ENCODE measurements at places on chromosomes 16 and 17.

- DNase-seq, result no peak
These were observed 332.0 kb downstream of the CBLN1 start for GRCh38 chr16:48949636-48950035.

GRCh38 chr17:77961741-77962140, 3.2 kb downstream of the TNRC6C start:
- DNase-seq, result no peak

GRCh38 chr17:43676471-43676870, 14.7 kb upstream of the MEOX1 start:
- DNase-seq, result no peak

DNA sequence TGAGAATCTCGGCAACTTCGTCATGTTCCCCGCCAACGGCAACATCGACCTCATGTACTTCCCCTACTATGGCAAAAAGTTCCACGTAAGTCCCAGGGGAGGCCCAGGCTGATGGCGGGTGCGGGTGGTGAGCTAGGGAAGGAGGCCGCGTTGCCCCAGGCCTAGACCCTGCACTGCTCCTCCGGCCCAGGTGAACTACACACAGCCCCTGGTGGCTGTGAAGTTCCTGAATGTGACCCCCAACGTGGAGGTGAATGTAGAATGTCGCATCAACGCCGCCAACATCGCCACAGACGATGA, 4.8 kb downstream of the ATP1B2 start:
- DNase-seq, result no peak

- peak; percentile 84 for DNase-seq
These were observed 1.1 kb upstream of the CAPN15 start for GRCh38 chr16:526181-527014.

GRCh38 chr17:39617446-39618245, 9.1 kb upstream of the PPP1R1B start:
- peak; percentile 90 for DNase-seq

- no peak for DNase-seq
These were observed 8.4 kb downstream of the AIPL1 start for GRCh38 chr17:6426356-6427101.

DNA sequence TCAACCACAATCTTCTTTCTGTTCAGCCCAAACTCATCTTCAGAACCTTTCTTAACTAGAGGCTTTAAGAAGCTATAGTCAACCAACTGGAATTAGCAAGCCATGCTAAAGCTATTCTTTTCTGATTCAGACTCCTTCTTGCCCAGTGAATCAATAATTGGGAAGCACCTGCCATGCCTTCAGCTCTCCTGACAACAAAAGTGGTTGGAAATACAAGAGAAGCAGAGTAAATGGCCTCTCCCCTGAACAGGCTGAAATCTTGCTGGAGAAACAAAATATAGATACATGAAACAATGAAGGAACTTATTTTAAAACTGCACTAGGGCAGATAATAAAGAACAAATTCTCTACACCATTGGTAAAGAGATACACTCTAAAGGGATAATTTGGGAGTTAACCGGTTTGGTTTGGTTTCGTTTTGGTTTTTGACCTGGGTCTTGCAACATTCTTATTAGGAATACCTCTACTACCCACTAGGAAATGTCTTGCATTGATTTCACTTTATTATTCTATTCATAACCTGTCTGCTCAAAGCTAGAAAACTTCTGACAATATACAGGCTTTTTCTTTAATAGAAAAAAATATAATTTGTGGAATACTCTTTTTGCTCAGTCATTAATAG, 173.6 kb upstream of the DYNLRB2 start:
- no peak for DNase-seq

DNA sequence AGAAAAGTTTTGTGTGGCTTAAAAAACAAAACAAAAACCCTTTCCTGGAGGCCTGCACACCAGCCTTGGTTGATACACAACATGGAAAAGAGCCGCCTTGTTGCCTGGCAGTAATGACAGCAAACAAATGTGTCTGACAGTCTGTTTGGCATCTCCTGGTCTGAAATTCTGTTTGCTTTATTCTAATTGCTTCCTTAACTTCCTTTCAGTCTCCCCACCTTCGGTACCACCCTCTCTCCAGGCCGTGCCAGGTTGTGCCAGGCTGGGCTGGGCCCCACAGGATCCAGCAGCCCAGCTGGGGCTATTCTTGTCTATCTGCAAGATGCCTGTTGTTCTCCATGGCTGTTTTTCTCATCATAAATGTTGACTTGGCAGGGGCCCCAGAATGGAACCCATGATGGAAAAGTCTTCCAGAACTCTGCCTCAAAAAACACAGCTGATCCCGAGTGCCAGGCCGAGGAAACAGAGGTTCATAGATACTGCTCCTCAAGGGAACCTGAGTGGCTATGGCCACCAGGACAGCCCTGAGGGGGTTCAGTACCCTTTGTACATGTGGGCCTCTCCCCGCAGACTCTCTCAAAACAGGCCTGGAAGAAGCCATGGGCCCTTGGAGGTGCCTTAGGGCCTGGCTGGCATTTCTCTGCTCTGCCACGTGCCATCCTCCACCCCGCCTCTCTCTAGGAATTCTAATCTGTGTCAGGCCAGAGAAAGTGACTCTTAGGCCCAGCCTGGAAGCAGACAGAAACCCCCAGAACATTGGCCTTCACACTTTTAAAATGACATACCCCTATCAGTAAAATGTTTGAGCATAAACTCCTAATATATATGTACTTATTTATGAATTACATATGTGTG, 50.5 kb downstream of the YPEL2 start:
- no peak for DNase-seq

DNA sequence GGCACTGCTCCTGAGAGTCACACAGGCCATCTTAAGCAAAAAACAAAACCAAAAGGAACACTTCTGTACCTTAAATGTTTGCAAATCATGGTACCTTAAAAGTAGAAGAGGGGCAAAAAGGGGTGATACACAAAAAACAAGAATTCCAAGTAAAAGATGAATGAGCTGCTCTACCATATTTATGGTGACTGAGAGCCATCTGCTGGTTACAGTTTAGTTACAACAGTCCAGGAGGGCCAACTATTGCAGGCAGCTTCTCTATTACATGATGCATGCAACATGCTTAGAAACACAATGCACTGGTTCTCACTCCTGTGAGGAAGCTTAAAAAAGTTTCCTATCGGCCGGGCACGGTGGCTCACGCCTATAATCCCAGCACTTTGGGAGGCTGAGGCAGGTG, 53.5 kb downstream of the STX8 start:
- no peak for DNase-seq

DNA sequence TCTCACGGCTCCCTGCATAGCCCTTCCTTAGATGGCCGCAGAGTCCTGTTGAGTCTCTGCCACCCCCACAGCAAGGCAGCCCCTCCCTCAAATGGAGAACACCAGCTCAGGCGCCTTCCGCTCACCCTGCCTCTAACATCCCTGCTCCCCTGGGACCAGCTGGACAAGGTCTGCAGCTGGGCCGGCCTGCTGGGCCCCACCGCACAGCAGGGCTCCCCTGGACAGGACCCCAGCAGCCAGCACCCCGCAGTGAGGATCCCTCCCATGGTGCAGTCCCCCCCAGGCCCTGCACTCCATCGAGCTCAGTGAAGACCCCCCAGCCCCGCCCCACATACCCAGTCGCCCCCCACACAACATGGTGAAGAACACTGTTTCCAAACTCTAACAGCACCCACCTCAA, 10.2 kb downstream of the ATP2A3 start:
- DNase-seq, result no peak

- DNase-seq, result no peak
These were observed 46.4 kb downstream of the RAB11FIP4 start for GRCh38 chr17:31437720-31438400.

DNA sequence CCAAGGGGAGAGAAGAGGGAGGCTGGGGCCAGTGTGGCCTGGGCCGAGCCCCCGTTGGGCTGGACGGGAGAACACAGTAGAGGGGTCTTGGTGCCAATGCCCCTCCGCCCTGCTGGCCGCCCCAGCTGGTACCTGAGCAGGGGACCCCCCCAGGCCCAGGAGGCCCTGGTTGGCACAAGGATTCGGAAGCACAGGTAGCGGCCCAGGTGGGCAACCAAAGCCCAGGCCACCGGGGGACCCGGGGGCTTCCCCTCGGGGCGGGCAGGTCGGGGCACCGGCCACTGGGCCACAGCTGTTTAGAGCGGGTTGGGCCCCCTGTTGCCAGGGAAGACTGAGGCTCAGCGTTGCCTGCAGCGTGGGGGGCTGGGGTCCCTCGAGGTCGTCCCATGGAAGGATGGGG, 28.2 kb upstream of the C1QTNF8 start:
- no peak for DNase-seq

- DNase-seq, result no peak
These were observed 6.8 kb upstream of the ACSM1 start for GRCh38 chr16:20704281-20704680.

GRCh38 chr17:62093188-62094155, 28.4 kb upstream of the MED13 start:
- DNase-seq, result no peak

GRCh38 chr16:81808933-81809480, 29.9 kb downstream of the PLCG2 start:
- no peak for DNase-seq

DNA sequence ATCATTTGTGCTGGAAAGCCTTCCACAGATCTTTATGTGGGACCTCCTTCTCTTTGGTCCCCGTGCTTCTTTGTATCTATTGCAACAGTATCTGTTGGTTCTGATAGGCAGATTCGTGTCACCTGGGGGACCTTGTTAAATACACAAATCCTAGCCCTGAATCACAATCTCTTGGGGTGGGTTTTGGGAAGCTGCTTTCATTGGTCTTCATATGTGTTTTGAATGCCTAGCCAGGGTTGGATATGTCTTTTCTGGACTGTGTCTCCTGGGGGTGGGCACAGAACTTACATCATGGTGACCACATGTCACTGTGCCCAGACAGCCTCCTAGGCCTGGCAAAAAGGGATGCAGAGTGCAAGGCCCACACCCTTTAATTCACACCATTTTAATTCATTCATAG, 81.0 kb upstream of the HNF1B start:
- no peak for DNase-seq

DNA sequence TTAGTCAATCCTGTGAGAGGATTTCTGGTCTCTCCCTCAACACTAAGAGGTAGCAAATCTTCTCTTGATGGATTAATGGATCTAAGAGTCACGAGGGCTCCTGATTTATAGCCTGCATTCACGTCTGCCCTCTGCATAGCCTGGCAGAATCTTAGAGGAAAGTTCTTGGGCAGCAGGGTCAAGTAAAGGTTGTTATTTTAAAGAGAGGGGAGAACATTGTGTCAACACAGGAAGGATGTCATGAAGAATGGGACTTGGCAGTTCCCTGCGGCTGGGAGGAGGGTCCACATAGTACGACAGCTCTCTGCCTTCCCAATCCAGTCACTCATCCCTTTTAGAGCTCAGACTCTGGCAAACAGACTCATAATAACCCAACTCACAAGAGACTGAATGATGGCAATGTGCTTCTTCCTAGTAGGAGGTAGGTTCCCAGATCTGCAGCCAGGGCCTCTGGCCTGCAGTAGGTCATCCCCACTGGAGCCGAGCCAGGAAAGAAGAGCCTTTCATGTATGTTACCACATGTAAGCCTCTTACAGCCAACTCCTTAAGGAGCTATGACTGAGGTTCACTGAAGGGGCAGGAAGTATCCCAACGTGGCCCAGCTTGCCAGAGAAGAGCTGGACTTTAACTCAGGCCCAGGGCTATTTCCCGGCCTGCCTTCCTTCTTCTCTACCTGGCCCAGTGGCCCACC, 25.4 kb upstream of the RPTOR start:
- no peak for DNase-seq

DNA sequence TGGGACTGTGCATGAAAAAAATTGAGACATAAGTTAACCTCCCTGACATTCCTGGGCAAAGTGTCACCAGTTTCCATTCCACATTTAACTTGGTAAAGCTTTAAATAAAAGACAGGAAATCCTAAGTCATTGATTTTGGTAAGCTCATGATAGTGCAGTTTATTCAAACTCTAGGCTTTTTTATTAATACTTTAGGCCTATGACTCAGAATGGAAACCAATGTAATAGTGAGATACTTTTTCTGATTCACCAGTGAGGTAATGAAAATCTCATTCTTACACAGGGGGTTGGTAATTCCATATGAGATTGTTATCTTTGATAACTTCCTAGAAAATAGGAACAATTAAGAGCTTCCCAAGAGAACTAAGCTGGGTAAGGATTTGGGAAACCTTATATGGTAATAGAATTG, 91.1 kb downstream of the NLK start:
- DNase-seq, result no peak

GRCh38 chr17:29158488-29159275, 21.5 kb downstream of the MYO18A start:
- no peak for DNase-seq

DNA sequence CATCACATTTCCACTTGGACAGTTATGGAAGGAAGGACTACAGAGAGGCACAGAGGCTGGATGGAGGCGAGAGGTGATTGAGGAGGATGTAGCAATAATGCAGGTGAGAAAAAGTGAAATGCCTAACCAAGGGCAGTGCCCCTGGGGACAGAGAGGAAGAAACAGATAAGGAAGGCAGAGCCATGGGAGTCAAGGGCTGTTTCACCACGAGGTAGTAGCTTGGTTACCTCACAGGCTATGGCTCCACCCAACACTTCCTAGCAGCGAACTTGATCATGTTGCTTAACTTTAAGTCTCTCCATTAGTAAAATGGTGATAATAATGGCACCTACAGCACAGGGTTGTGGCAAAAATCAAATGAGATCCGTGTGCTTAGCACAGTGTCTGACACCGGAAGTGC, 83.9 kb downstream of the YPEL2 start:
- DNase-seq, result no peak

DNA sequence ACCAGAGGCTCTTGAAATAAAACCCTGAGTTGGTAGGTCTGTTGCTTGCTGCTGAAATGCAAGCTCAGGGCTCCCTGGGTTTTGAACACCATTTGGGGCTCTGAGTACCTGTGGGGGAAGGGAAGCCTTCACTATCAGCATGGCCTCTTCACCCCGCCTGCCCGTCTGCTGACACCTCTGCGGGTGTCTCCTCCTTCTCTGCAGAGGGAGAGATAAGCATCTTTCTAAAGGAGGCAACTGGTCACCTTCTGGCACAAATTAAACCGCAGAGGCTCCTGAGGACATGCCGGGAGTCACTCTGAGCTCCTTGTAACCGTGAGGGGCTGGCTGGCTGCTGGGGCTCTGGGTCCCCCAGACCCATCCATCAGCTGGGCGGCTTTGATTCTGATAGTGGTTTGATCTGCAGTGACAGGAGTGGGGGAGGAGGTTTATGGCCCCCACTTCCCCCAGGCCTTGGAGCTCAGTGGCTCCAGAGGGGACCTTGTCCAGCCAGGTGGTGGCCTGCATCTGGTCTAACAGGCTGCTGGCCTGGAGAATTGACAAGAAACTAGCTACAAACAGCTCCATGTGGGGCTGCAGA, 123.5 kb downstream of the IRF8 start:
- DNase-seq, result peak; percentile 40

GRCh38 chr16:12802661-12803060, 1.0 kb downstream of the CPPED1 start:
- no peak for DNase-seq

- DNase-seq, result no peak
These were observed 112.5 kb downstream of the MAP2K4 start for GRCh38 chr17:12133183-12133582.

DNA sequence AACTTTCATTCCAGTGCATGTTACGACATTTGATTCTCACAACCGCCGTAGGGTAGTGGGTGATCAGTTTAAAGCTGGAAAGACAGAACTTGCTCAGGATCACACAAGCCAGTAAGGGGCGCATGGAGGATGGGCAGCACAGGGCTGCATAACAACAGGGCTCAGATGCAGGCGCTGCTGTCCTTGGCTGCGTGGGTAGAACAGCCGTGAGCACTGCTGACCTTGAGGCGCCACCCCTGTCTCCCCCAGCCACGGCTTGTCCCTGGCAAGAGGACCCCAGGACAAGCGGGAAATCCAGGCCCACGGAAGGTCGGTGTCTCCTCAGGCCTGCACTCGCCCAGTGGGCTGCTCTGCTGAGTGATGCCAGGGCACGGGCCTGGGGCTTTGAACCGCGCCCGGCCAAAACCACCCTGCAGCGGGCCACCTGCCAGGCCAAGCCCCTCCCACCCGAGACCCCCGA, 84.7 kb downstream of the LMF1 start:
- DNase-seq, result no peak
